ENCODE measurements at places on chromosomes 11 and 22.
A peak's percentile ranks its signal among the peaks of the same experiment; 100 is the strongest.

GRCh38 chr22:38415561-38416321 is 39.3 kb downstream of the KCNJ4 start:
- DNase-seq: no peak
- H3K4me3 ChIP-seq: no peak overlapping the region
- peaks cover 2% of the 10 kb centered on the region for H3K27me3 ChIP-seq
- H3K27ac ChIP-seq: no peak overlapping the region
- H3K36me3 ChIP-seq: no peaks in the 10 kb centered on the region

- peaks cover 34% of the 10 kb centered on the region for H3K36me3 ChIP-seq
- no peaks in the 10 kb centered on the region for H3K27me3 ChIP-seq
- H3K27ac ChIP-seq: peak overlapping the region; percentile 56
- peaks cover 6% of the 10 kb centered on the region for H3K4me1 ChIP-seq
Observed at GRCh38 chr22:21690401-21690801, 24.6 kb downstream of the PPIL2 start.

DNA sequence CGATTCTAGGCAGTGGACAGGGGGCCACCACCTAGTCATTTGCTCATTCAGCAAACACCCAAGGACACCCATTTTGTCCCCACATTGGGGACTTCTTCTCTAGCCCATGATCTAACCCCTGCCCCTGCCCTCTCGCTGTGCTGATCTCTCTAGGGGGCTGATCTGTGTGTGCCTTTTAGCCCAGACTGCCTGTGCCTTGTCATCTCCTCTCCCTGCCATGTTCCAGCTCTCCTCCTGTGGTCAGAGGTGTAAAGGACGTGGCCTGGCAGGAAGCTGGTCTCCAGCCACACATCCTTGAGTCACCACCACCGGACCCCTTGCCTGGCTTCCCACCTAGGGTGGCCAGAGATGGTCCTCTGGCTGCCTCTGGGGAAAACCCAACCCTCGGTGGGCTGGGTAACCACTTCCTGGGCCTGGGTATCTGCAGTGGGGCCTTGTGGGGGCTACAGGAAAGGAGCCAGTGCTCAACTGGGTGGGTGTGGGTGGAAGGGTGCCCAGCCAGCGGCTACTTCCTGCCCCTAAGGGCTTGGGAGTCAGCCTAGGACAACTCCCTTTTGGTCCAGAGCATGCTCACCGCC is 1.3 kb downstream of the CTSW start:
- H3K36me3 ChIP-seq: peaks cover 36% of the 10 kb centered on the region
- no peaks in the 10 kb centered on the region for H3K27me3 ChIP-seq
- peak overlapping the region; percentile 82 for H3K27ac ChIP-seq

DNA sequence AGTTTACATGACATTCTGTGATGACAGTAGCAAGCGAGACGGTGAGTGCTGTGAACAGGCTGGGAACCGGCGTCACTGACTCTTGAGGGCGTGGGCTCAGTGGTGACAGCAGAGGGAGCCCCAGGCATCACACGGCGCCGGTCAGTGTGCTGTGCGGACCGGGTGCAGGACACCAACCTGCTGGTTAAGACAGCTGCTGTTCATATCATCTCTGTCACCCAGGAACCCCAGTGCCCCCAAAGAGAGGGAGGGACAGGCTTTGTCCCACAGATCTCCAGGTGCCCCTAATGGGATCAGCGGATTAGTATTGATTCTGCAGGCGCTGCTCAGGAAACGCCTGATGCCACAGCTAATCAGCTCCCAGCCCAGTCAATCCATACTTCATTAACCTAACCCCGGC is 18.4 kb downstream of the B3GAT1 start:
- H3K27me3 ChIP-seq: peaks cover 6% of the 10 kb centered on the region
- H3K36me3 ChIP-seq: no peaks in the 10 kb centered on the region
- no peak for DNase-seq
- no peak overlapping the region for H3K4me3 ChIP-seq
- no peak overlapping the region for H3K27ac ChIP-seq

GRCh38 chr22:20267441-20268278 is 458 bp downstream of the RTN4R start:
- H3K27me3 ChIP-seq: peaks cover 5% of the 10 kb centered on the region
- peaks cover 1% of the 10 kb centered on the region for H3K4me1 ChIP-seq
- no peak overlapping the region for H3K27ac ChIP-seq
- H3K36me3 ChIP-seq: no peaks in the 10 kb centered on the region
- DNase-seq: no peak
- H3K4me3 ChIP-seq: peak overlapping the region; percentile 30

DNA sequence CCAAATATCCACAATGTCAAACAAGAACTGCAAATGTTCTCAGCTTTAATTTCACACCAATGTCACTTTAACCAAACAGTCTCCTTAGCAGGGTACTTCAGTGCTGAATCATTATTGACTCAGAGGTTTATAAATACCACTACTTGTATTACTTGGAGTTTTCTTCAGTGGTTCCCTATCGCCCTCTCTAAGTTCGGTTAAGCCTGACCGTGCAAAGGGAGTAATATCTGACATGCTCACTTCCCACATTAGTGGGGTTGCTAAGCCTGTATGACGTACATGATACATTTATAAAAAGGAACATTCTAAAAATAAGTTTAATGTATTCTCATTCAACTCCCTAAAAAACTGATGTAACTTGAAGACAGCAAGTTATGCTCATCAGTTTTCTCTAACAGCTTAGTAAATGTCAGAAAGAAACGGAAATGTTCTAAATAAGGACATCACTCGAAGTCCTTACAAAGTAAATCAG is 93.1 kb upstream of the ZC3H12C start:
- H3K27me3 ChIP-seq: peaks cover 12% of the 10 kb centered on the region
- H3K4me1 ChIP-seq: no peaks in the 10 kb centered on the region
- no peak overlapping the region for H3K27ac ChIP-seq
- no peak for DNase-seq
- H3K36me3 ChIP-seq: no peaks in the 10 kb centered on the region

DNA sequence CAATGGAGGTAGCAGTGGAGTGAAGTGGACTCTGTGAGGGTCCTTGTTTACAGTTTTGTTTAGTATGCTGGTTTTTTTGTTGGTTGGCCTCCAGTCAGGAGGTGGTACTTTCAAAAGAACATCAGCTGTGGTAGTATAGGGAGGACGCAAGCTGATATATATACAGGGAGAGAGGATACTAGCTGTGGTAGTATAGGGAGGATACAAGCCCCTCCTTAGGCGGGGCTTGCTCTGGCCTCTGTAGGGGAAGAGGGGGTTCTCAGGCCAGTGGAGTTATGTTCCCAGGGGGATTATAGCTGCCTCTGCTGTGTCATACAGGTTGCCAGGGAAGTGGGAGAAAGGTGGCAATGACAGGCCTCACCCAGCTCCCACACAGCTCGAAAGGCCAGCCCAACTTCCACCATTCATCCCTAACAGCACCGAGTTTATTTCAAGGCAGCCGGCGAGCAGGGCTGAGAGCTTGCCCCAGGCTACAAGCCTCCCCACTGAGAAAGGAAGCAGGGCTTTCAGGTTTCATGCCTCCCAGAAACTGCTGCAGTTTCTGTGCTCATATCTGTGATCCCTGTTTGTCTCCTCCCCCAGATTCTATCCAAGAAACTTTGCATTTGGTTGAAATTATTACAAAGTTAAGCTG is 10.4 kb downstream of the OR52E6 start:
- H3K4me1 ChIP-seq: no peaks in the 10 kb centered on the region
- H3K27ac ChIP-seq: no peak overlapping the region
- no peak for DNase-seq
- no peak overlapping the region for H3K4me3 ChIP-seq

GRCh38 chr11:44267006-44267749 is 42.8 kb downstream of the ALX4 start:
- H3K4me1 ChIP-seq: no peaks in the 10 kb centered on the region
- no peak overlapping the region for H3K4me3 ChIP-seq
- no peaks in the 10 kb centered on the region for H3K27me3 ChIP-seq
- no peak overlapping the region for H3K27ac ChIP-seq
- no peaks in the 10 kb centered on the region for H3K36me3 ChIP-seq

Data from activated T-helper 2 cell treated with anti-CD3 and anti-CD28 coated beads, Interferon-gamma antibody, Interleukin-2, Interleukin-4, amounts not matched to agents 10 μg/mL and 5 μg/mL and 100 μg/mL, durations not matched to agents 14 hours and 24 hours and 36 hours (primary cell).